ENCODE measurements at places on chromosomes 7 and 10.
A peak's percentile ranks its signal among the peaks of the same experiment; 100 is the strongest.

GRCh38 chr10:124739119-124739921 is 4.9 kb downstream of the FAM53B start:
- DNase-seq: no peak

DNA sequence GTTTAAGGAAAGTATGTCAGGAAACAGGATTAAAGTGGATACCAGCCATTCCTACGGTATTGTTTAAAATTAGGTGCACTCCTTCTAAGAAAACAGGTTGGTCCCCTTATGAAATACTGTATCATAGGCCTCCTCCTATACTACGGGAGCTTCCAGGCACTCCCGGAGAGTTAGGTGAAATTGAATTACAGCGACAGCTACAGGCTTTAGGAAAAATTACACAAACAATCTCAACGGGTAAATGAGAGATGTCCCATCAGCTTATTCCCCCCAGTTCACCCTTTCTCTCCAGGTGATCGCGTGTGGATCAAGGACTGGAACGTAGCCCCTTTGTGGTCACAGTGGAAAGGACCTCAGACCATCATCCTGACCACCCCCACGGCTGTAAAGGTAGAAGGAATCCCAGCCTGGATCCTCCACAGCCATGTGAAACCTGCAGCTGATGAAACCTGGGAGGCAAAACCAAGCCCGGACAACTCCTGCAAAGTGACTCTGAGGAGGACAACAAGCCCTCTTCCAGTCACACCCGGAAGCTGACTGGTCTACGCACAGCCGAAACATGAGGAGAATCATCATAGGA is 25.1 kb upstream of the GHITM start:
- no peak for DNase-seq

DNA sequence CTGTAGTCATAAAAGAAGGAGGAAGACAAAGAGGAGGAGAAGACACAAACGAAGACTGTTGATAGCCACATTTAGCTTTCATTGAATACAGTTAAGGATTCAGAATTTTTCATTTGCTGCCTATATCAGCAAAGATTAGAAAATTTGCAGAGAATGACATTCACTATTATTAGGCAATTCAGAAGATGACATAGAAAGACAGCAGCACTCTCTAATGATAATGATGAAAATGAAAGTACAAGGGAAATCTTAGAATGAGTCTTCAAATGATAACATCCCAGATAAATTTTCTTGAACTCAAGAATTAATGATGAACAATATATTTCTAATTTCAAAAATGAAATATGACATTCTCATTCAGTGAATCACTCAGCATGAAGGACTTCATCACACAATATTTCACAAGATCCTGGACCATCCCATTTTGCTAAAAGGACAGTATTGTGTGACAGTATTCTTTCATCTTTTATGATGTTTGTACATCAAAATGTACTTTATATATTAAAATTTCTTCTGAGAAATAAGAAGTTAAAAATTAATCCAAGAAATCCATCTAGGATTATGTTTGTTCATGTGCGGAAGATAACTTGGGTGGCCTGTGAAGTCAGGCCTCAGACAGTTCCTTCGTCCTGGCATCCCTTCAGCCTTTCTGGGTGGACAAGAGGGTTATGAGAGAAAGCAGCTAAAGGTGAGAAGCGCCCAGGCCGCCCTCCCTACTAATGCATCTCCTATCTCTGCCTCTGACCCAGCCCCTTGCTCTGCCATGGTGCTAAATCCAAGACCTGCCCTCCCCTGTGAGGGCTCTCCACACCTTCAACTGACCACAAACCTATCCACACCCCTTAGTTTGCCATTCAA is 47.4 kb upstream of the CAMK2B start:
- DNase-seq: peak; percentile 36

- no peak for DNase-seq
Measured at GRCh38 chr7:131826960-131827359, 270.5 kb upstream of the PODXL start.

- no peak for DNase-seq
Measured at GRCh38 chr10:126270111-126270510, 118.2 kb downstream of the ADAM12 start.

GRCh38 chr7:149669121-149669818 is 104.1 kb downstream of the ZNF467 start:
- DNase-seq: no peak

DNA sequence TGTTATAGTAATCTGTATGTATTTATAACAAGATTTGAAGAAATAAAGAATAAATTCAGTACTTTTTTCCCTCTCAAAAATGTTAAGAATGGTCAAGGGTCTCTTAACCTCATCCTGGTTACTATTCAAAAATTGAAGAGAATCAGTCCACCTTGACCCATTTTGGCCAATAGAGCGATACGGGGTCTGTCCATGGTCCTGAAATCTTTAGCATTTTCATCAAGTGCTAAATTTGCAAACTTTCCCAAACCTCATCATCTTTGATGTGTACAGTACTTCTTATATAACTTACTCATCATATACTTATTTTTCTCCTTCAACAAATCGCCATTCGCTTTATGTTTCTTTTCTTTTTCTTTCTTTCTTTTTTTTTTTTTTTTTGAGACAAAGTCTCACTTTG is 23.6 kb downstream of the TMEM178B start:
- DNase-seq: no peak

DNA sequence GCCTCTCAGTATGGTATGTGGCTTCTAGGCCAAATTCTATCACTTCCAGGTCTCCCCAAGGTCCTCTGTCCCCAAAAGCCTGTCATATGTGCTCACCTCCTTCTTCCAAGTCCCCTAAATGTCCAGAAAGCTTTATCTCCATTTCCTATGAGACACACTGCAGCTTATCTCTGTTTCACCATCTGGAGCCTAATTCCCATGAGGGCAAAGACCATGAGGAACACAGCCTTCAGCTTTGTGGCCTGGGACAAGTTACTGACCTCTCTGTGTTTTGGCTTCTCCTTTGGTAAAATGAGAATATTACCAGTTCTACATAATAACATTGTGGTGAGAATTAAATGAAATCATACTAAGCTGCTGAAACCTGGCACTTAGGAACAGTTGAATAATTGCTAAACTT is 19.2 kb downstream of the ST8SIA6 start:
- no peak for DNase-seq

DNA sequence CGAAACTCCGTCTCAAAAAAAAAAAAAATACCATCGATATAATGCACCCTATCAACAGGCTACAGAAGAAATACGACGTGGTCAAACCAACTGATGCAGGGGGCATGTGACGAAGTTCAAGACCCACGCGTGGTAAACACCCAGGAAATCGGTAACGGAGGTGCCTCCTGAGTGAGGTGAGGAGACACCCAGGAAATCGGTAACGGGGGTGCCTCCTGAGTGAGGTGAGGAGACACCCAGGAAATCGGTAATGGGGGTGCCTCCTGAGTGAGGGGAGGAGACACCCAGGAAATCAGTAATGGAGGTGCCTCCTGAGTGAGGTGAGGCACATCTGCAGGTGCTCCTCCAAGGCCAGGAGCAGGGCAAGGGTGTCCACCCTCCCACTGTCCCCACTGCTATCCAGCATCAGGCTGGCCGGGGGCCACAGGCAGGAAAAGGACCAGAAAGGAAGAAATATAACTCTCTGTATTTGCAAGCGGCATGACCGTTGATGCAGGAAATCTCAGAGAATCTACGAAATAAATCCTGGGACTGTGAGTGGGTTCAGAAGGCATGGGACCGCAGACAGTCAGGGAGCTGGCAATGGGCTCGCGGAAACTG is 10.7 kb upstream of the GPR146 start:
- peak; percentile 56 for DNase-seq

DNA sequence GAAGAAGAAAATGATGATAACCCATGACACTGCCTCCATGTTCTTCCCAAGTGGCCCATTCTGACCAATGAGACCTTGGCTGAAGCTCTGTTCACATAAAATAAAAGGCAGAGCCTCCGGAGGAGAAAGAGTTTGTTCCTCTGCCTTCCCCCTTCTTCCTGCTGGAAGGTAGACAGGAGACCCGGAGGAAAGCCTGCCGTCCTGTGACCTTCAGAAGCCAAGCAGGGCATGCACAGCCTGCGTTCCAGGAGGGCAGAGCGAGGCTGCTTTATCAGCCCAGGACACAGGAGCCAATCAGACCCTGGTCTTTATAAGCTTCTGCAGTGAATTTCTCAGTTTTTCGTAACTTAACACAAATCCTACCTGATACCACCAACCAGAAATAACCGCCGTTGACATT is 8.6 kb upstream of the GRID1 start:
- DNase-seq: no peak

DNA sequence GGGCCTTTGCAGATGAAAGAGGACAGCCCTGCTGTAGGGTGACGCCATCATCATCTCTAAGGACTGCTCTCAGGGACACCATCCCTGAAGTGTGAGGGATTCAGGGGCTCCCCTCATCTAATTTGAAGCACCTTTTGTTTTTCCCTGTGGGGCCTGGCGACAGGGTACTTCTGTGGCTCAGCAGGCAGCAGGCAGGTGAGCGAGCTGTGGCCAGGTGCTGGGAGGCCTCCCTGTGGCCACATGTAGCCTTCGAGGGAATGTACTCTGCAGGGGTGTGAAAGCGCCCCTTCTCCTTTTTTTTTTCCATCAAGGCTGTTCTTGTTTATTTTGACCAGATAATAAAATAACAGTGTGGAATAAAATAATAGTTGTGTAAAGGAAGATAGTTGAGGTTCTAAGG is 118.2 kb upstream of the DPP6 start:
- no peak for DNase-seq

DNA sequence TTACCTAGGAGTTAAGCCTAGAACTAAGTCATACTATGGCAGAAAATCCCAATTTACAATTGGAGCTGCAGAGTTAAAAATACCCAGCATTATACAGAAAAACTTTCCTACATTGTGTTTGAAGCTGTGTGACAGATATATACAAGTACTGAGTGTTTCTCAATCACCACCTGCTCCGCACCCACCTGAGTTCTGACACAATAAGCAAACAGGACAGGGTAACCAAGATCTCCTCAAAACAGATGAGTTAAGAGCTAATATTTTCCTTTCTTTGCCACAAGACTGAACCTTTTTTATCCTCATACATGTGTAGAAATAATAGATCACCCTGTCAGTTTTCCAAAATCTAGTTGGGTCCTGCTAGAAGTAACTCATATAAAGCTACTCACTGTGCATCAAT is 186.3 kb downstream of the DOCK4 start:
- no peak for DNase-seq

GRCh38 chr10:7361316-7361715 is 49.5 kb downstream of the SFMBT2 start:
- no peak for DNase-seq

DNA sequence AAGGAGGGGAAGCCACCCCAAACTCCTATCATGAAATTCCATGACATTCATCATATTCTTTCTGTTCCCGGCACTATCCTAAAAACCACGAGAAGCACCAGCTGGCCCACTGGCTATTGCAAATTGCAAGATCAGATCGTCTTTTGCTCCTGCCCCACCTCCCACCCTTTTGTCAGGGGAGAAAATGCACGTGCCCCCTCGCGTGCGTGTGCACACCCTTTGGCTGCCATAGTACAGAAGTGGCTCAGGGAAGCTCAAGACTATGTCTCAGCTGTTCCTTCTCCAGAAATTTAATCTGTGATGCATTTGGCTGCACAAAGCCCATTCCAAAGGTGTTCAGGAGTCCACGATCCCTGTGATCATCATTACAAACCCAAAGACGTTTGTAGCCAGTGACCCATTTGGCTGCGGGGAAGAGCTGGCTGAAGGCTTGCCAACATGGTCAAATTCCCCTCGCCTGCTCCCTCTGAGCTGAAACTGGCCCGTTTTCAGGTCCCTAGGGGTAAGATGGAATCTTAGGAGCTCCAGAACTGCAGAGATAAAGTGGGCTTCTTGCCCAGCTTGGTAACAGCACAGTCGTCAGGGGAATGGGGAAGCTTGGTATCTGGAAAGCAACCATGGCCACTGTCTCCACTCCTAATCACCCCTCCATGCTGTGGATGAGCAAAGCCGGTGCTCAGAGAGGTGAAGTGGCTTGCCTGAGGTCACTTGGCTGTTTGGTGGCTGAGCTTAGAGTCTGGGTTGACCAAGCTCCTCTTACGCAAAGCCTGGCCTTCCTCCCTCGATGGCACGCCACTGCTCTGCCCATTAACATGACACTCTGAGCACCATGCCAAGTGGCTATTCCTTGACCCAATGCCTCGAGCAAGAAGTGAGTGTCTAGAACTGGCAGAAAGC is 155.4 kb downstream of the NEURL1 start:
- DNase-seq: no peak

DNA sequence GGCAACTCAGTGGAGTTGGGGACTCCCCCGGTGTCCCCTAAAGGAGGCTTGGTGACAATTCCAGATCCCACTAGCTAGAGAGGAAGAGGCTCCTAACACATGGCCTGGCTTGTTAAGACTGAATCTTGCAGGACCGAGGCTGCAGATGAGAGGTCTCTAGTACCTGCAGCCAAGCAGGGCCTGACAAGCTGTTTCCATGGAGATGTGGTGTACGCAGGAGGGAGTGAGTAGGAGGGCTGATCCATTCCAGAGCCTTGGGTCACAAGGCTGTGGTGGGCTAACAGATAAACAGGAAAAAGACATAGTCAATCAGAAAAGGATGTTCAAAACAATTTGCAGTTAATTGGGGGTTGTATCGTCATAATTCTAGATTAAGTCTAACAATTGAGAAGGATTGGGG is 77.3 kb upstream of the MKLN1 start:
- DNase-seq: no peak

DNA sequence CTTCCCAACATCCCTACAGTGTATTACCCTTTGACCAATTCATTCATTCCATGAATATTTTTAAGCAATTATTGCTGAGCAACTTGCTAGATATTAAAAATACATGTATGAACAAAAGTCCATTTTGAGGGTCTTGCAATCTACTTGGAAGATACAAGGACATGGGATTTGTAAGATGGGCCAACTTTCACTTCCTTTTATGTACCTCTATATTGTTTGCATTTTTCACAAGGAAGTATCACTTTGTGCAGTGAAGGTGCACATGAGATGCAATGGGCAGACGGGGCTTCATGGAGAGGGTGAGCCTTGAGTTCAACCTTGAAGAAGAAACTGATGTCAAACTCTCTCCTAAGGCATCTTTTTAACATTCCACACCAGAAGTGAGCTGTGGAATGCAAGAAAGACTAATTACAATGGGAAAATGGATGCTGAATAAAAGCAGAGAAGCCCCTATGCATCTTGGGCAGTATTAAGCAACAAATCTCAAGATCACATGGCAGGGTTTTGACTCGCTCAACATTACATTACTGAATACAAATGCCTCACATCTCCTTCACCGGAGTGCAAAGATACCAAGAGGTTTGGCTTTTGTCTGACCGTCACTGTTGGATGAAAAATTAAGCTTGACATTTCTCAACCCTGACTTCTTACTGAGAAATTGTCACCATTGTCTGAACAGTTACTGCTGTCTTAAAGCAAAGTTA is 341.5 kb downstream of the ELMO1 start:
- no peak for DNase-seq

- no peak for DNase-seq
Measured at GRCh38 chr10:114893251-114893650, 44.7 kb upstream of the TRUB1 start.

DNA sequence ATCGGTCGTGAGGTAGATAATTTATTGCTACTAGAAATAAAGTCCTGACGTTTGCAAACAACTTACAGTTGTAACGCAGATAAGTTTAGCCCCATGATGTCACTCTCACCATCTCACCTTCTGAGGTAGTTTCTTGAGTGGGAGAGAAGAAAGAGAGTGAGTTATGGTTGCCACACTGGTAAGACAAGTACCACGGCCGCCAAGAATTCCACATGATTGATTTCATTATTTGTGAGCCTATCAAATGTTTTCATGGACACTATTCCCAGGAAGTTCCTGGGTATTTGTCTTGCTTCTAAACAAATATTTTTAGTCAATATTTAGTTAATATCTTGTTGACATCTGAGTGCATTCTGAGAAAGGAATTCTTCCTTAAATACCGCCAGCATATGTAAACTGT is 339.4 kb upstream of the KIAA1217 start:
- no peak for DNase-seq

- DNase-seq: no peak
Measured at GRCh38 chr10:96427291-96427690, 68.5 kb upstream of the OPALIN start.
